ENCODE measurements at places on chromosomes 16 and 17.

DNA sequence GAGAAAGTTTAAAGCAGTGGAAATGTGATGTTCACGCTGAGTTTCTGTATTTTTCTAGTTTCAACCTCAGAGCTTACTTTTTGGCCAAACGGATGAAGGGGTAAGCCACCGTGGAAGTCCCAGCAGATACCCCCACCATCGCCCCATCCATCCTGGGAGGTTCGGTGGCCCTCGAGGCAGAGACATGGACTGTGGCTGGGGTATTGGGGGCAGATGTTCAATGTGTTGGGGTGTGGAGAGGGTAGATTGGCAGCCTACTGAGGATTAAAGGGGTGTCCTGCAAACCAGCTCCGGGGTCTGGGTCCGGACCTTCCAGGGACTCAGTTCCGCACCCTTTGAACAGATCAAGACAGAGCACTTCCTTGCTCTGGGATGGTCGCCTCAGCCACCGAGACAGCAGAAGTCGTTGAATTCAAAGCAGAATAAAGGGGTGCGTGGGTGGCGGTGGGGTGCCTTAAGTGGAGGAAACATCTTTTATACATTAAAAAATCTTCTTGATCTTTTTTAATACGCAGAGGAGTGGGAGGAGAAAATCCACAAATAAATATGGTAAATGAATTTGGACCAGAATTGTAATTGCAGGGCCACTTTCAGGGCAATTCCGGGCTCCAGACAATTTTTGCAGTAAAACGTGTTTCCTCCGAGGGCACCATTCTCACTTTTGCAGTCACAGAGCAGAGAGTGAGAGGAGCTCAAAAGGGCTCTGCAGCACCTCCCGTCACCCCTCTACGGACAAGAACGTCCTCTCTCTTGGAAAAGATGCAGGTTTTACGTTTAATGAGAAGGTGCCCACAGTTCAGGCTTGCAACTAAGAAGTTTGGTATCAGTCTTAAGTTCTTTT, 8.2 kb upstream of the CBX8 start:
- no peak for DNase-seq

DNA sequence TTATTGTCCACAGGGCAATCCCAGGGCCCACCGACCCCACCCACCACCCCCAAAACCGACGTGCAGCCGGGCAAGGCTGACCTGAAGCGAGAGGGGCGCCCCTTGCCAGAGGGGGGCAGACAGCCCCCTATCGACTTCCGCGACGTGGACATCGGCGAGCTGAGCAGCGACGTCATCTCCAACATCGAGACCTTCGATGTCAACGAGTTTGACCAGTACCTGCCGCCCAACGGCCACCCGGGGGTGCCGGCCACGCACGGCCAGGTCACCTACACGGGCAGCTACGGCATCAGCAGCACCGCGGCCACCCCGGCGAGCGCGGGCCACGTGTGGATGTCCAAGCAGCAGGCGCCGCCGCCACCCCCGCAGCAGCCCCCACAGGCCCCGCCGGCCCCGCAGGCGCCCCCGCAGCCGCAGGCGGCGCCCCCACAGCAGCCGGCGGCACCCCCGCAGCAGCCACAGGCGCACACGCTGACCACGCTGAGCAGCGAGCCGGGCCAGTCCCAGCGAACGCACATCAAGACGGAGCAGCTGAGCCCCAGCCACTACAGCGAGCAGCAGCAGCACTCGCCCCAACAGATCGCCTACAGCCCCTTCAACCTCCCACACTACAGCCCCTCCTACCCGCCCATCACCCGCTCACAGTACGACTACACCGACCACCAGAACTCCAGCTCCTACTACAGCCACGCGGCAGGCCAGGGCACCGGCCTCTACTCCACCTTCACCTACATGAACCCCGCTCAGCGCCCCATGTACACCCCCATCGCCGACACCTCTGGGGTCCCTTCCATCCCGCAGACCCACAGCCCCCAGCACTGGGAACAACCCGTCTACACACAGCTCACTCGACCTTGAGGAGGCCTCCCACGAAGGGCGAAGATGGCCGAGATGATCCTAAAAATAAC, 3.0 kb downstream of the SOX9 start:
- peak; percentile 60 for DNase-seq

GRCh38 chr17:16371742-16372141, 9.1 kb upstream of the UBB start:
- DNase-seq: no peak

DNA sequence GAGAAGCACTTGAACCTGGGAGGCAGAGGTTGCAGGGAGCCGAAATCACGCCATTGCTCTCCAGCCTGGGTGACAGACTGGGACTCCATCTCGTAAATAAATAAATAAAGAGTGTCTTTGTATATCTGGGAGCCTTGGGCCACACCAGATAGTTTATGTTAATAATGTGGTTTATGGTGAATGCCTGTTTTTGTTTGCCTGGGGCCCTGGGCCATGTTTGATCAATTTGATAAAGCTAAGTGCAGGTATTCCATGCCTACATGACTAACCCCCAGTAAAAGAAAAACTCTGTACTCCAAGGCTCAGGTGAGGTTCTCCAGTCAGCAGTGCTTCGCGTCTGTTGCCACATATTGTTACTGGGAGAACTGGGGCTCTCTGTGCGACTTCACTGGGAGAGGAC, 15.1 kb downstream of the SCIMP start:
- no peak for DNase-seq

- no peak for DNase-seq
These were observed 32.1 kb upstream of the CDH3 start for GRCh38 chr16:68612996-68613395.

- DNase-seq: no peak
These were observed 53.3 kb upstream of the ENDOV start for GRCh38 chr17:80361495-80362220.

DNA sequence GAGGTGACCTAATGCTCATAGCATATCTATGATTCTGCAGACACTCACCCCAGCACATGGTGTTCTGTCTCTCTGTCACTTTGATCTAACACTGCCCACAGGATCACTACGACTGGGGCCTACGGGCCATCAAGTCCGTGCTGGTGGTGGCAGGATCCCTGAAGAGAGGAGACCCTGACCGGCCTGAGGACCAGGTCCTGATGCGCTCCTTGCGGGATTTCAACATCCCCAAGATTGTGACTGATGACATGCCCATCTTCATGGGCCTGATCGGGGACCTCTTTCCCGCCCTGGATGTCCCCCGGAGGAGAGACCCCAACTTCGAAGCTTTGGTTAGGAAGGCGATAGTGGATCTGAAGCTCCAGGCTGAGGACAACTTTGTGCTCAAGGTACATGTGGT, 146.4 kb downstream of the DNAH9 start:
- DNase-seq: no peak

GRCh38 chr17:35709874-35710273, 21.6 kb upstream of the RASL10B start:
- no peak for DNase-seq

DNA sequence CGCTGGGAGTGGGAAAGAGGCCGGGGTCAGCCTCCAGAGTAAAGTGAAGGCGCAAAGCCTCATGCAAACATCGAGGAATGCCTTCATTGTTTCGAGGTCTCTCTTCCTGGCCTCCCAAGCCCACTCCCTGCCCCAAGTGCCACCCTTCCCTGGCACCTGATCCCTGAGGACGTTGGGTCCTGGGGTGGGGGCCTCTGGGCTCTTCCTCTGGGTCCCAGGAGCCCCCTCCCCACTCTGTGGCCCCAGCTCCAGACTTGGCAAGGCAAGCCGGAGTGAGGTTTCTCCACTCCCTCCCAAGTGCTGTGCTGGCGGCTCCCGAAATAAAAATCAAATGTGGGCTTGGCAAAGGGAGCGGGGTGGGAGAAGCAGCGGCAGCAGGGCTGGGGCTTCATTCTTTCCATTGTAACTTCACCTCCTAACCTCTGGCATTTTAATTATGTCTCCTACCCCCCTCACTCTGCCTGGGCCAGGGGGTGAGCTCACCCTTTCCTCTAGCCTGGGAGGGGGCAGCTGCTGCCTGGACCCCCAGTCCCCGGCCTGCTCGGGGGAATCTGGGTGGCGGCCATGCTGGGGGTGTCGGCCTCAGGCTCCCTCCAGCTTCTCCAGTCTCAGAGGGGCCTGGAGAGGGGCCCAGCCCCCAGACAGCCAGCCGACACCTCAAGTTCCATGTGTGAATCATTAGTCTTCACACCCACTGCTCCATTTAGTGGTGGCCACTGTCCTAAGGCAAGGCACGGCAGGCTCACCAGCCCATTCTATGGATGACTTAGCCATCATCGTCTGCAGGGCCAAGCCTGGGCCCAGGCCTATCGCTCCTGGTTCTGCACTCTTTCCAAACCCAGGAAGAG, 14.6 kb upstream of the TMEM92 start:
- DNase-seq: no peak

DNA sequence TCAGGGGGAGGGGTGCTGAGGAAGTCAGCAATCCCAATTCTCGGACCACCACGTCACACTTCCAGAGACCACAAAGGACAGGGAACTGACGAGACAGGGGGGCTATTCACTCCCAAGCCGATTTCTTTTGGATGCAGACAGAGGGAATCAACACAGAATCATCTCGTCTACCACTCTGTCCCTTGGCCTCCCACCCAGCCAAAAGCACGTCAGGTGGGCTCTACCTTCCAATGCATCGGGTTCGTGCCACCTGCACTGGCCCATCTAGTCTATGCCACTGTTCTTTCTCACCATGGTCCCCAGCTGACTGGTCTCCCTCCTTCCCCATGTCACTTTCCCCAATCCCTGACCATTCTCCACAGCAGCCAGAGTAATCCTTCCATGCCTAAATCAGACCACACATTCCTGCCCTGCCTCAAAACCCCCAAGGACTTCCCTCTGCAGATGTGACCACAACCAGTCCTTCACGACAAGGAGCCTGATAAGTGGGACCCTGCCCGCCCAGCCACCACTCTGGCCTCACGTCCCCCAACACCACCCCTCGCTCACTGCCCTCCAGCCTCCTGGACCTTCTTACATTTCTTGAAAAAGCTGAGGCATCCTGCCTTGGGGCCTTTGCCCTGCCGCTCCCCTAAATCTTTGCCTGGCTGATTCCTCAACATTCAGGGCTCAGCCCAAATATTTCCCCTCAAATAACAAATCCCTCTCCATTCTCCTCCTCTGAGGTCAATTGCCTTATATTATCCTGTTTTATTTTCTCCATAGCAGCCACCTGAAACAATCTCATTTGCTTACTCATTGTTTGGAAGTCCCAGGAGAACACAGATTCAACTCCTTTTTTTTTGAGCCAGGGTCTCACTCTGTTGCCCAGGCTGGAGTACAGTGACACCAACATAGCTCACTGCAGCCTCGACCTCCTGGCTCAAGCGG, 70.4 kb downstream of the IL21R start:
- DNase-seq: no peak

- DNase-seq: no peak
These were observed 3.2 kb upstream of the SAMD14 start for GRCh38 chr17:50133028-50133768.

- no peak for DNase-seq
These were observed 26.0 kb upstream of the CIBAR2 start for GRCh38 chr16:85138073-85138824.

DNA sequence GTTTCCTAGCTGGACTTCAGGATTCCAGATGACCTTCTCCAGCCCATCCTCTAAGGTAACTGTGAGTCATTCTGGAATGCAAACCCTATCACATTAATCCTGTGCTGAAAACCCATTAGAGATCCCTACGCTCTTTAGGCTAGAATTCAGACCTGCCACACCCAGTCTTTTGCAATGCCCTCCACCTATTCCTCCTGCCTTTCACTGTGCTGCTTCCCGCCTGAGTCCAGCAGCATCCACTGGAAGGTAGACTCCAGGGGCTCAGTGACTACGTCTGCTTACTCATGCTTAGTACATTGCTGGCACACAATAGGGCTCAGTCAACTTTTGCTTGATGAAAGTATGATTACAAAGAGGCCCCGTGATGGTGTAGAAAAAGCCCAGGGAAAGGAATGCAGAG, 121.1 kb downstream of the SPACA3 start:
- DNase-seq: no peak

DNA sequence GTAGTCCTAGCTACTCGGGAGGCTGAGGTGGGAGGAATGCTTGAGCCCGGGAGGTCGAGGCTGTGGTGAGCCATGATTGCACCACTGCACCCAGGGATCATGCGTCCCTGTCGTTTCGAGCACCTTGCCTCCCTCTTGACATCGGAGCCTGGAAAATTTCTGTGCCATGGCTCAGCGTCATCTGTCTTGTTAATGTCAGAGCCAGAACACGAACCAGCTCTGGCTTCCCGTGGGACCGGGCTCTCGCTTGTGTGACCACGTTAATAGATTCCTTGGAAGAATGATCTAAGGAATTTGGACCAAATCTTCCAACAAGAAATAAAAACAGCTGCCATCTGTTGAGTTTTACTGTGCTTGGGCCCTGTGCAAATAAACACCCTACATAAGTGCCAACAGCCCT, 117.7 kb downstream of the ABCC1 start:
- no peak for DNase-seq

- DNase-seq: no peak
These were observed 24.2 kb downstream of the XPO6 start for GRCh38 chr16:28187595-28188004.
